ENCODE measurements at places on chromosomes 7 and 10.

DNA sequence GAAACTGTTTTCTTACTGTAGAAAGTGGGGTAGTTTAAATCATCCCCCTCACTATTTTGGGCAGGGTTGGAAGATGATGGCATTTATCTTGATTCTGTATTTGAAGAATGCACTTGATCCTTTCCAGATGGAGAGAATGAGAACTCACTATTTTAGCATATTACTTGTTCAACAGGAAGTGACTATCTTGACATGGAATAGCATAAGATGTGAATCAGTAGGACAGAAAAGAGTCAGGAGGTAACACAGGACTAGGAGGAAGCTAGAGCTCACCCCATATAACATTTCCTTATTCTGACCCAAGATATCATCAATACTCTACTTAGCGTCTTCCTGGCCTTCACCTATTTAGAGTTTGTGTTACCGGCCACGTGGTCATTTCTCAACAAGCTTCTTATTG is 400.2 kb downstream of the PHTF2 start:
- no peak for DNase-seq

GRCh38 chr7:147423875-147424274 is 1166.7 kb upstream of the C7orf33 start:
- DNase-seq: no peak

DNA sequence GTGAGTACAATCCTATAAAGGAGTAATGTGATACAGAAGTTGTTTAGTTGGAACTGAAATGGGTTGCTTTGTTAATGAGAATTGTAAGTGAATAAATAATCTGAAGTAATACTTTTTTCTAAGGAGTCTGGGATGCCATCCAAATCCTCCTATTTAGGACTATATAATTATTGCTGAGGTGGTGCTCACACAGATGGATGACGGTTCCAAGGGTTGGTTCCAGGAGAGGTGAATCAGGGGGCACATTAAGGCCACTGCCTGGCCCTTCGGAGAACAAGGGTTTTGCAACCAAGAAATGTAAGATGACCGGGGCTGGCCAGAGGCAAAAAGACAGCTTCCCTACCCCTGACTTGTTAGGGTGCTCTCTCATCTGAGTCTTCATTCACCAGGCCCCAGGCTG is 352.7 kb downstream of the PHTF2 start:
- peak; percentile 96 for DNase-seq

- peak; percentile 96 for DNase-seq
Measured at GRCh38 chr7:30348083-30348560, 63.7 kb downstream of the ZNRF2 start.

- DNase-seq: no peak
Measured at GRCh38 chr7:22111661-22112060, 166.0 kb upstream of the CDCA7L start.

- no peak for DNase-seq
Measured at GRCh38 chr7:80476035-80476434, 35.8 kb downstream of the GNAT3 start.

DNA sequence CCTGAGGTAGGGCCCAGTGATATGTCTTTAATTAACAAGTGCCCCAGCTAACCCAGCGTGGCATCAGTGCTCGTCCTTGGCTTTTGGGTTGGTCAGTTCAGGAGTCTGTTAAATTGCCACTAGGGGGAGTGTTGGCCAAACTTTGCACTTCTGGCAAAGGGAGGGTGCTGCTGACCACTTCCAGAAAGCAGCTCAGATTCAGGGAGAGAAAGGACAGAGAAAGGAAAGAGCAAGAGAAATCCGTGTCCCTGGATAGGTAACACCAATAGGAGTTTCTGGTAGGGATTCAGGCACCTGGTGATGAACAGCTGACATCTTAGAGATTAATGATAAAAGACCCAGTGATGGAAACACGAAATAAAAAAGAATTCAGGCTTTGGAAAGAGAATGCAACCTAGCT is 243.1 kb upstream of the AOAH start:
- DNase-seq: no peak

DNA sequence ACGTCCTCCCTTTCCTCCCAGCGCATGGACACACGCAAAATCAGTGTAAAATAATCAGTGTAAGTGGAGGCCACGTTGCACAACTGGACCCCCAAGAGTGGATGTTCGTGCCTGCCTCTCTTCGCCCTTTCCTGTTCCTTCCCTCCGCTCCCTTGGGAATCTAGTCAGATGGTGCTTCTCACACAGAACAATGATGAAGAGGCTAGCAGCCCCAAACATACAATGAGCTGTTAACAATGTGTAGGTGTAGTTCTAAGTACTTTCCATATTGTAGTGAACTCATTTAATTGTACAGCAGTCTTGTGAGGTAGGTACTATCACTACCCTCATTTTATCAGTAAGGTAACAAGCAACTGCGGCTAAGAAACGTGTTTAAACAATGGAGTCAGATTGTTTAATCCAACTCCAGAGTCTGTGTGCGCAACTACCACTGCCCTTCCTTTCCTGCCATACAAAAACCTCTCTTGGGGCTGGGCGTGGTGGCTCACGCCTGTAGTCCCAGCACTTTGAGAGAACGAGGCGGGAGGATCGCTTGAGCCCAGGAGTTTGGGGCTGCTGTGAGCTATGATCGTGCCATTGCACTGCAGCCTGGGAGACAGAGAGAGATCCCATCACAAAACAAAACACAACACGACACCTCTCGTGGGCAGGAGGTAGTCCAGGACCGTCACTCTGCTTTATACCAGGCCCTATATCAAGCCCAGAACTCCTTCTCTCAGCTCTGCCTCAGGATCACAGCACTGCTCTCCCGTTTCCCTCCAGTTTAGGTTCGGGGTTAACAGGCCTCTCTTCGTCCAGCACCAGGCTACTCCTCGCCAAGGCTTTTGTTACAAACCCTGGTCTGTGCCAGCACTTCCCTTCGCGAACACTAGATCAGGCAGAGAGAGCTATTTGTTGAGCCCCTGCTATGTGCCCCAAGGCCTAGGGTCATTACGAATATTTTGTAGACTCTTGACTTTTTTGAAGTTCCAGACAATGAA is 1.1 kb downstream of the FKBP9 start:
- DNase-seq: no peak

- DNase-seq: no peak
Measured at GRCh38 chr7:100590077-100590737, 4.1 kb downstream of the FBXO24 start.

DNA sequence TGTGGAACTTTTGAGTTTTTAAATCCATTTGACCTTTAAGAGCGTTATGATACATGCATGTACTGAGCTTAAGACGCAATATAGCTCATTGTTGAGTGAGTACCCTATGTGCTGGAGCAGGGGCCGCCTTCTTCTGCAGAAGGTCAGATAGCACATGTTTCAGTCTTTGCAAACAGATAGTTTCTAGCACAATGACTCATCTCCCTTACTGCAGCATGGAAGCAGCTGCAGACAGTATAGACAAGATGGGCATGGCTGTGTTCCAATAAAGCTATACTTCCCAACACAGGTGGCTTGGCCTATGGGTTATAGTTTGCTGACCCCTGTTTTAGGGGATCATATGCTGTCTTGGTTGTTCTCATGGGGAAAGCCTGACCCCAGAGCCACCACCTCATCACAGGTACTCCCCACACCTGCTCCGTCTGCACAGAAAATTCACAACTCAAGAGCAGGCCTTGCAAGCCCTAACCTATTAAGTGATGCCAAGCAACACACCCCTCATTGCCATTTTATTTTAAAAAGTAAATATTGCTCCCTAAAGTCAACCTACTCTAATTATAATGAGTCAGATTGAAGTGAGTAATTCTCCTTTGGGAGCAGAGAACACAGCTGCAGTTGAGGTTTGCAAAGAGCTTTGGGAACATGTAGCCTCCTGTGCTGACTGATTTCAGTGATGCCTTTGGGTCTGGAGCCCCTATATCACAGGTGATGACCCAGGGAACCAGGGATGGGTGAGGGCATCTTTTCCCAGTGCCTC is 330.1 kb downstream of the PAXIP1 start:
- no peak for DNase-seq

- no peak for DNase-seq
Measured at GRCh38 chr10:121057269-121057668, 206.1 kb downstream of the WDR11 start.

DNA sequence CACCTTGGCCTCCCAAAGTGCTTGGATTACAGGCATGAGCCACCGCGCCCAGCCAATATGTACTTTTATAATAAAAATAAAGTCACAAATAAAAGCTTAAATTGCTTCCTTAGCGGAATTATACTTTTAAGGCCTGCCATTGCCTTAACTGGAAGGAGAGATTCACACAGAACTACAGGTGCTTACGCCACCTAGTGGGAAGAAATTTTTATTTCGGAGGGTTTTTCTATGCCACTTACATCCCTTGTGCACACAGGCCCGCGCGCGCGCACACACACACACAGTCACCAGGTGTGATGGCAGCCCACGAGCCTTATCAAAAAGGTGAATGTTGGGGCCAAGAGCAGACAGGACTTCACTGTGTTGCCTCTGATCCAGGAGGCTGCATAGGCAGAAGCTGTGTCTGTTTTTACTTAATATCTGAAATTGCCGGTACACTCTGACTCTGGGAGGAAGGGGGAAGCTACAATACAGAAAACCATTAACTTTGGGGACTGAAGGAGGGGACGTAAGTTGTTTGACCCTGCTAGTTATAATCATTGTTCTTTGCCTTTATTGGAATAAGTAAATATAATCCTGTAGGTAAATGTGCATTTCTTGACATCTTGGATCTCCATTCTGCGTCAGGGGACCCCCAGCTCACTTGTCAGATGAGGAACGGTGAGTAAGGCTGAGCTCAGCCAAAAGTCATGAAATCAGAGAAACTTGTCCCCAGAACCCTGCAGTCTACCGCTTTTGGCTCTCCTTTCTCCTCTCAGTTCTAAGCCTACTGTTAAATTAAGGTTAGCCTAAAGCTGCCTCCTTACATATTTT is 87.1 kb downstream of the SLC16A9 start:
- DNase-seq: peak; percentile 35

DNA sequence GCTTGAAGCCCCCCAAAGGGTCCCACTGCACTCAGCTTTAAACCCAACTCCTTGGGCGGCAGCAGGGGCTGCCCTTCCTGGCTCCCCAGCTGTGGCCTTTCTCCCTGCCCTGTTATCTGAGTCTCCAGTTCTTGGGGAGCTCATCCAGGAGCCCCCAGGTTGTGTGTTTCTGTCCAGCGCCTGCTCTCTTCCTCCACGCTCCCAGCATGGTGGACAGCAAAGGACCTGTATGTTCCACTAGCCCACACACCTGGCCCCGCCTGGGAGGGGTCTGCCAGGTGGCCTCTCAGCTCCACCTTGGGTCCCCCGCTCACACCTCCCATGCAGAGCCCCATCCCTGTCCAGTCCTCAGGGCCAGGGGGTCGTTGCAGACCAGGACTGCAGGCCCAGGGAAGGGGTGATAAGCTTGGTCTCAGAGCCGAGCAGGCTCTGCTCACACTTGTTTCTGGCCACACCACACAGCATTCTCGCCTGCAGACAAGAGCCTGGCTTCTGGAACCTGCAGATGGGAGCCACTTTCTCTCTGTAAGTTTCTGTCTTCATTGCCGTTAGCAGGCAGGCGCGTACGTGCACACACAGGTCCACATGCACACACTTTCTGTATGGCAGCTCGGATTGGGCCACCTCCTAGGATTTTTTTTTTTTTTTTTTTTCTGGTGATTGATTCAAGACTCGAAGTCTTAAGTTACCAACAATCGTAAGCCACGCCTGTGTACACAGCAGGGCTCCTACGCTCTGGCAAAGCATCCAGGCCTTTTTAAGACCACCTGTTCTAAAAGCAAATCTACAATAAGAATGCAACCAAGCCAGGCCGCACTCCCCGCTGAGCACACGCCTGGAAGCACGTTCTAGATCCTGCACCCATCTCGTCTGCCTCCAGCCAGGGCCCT is 104.6 kb downstream of the CYTH3 start:
- DNase-seq: no peak

DNA sequence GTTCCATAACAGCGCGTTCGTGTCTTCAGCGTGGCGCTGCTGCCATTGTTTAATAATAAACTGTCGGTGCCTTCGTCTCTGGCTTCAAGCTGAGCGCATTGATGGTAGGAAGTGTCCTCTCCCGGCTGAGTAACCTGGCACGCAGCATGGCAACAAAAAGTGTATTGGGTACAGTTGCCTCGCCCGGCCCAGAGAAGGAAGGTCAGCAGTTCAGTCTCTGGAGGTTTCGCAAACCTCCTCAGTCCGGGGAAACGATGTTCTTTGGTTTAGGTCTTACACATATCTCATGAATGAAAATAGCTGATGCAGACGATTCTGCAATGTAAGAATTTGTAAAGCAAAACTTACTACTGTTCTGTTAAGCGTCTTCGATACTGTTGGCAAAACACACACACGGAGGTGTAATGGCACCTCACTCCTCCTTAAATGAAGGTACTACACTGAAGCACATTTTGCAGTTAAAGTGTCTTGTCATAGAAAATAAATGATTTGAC is 739 bp upstream of the CCDC186 start:
- DNase-seq: peak; percentile 58

GRCh38 chr10:49107111-49107886 is 8.0 kb downstream of the VSTM4 start:
- DNase-seq: no peak

- no peak for DNase-seq
Measured at GRCh38 chr7:102132209-102132752, 154.4 kb upstream of the SH2B2 start.

- DNase-seq: peak; percentile 67
Measured at GRCh38 chr7:30206491-30206890, 71.7 kb downstream of the MTURN start.

DNA sequence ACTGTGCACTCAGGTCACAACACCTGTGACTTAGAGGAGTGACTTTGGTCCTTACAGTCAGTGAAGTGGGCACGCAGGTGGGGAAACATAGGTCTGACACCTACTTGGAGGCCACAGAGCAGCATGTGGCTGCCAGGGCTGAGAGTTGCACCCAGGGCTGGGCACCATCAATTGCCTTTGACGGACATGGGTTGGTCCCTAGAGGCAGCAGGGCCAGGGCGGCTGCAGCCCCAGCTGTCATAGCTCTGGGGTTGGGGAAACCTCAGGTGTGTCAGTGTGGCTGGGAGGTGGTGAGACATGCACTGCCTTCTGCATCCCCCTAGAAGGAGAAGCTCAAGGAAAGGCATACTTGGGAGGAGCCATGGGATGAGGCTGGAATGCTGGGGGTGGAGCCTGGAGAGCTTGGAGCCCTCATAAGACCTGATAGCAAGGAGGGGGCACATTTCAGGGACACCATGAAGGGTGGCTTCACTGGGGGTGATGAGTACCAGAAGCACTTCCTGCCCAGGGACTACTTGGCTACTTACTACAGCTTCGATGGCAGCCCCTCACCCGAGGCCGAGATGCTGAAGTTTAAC is at the start of gene INMT:
TSS of gene INMT (plus strand) at position 440 of the 578 bp plus-strand sequence. CDS start at position 456, 16 bp downstream.
- DNase-seq: no peak

- no peak for DNase-seq
Measured at GRCh38 chr7:38679419-38679818, 48.2 kb upstream of the AMPH start.

- peak; percentile 52 for DNase-seq
Measured at GRCh38 chr10:73837072-73837471, 25.7 kb upstream of the NDST2 start.

- no peak for DNase-seq
Measured at GRCh38 chr7:42693722-42694121, 218.1 kb downstream of the C7orf25 start.

DNA sequence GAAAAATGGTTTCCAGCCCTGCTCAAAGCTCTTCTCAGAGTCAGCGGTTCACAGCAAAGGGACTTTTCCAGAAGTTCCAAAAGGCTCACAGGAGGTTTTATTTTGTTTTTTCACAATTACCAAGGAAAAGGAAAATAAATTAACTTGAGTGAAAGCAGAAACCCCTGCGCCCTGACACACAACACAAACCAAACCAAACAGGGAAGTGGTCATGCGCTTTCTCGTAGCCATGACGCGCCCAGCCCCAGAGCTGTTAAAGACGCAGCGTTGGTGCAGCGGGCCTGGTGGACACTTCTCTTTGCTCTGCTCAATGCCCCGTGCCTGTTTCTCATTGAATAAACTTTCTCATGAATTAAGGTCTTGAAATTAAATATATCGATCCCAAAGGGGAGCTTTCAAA is 134.4 kb upstream of the LYZL2 start:
- DNase-seq: no peak
